ENCODE measurements at places on chromosomes 11 and 22.

DNA sequence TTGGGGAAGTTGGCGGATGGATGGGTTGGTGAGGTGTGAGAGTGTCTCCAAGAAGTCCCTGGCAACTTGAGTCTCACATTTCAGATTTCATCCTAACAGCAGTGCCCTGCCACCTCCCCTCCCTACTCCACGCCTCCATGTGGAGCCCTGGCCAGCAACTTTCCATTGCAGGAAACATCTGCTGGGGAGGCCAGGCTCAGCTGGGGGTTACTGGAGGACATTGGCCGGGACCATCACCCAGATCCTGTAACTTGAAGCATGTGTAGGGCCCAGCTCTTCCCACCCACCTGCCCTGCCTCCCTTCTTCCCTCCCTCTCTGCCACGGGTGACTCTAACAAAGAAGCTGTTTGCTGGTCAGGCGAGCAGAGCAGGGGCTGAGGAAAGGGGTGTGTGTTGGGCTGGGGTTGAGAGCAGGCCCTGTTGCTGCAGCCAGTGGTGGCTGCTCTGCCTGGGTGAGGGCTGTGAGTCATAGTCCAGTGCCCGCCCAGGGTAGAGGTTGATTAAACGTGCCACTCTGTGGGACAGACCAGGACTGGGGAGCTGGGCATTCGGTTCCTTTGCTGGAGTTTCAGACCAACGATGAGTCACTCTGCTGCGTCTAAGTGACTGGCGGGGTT lies 64.0 kb downstream of the SCN3B start:
- no peak for DNase-seq

DNA sequence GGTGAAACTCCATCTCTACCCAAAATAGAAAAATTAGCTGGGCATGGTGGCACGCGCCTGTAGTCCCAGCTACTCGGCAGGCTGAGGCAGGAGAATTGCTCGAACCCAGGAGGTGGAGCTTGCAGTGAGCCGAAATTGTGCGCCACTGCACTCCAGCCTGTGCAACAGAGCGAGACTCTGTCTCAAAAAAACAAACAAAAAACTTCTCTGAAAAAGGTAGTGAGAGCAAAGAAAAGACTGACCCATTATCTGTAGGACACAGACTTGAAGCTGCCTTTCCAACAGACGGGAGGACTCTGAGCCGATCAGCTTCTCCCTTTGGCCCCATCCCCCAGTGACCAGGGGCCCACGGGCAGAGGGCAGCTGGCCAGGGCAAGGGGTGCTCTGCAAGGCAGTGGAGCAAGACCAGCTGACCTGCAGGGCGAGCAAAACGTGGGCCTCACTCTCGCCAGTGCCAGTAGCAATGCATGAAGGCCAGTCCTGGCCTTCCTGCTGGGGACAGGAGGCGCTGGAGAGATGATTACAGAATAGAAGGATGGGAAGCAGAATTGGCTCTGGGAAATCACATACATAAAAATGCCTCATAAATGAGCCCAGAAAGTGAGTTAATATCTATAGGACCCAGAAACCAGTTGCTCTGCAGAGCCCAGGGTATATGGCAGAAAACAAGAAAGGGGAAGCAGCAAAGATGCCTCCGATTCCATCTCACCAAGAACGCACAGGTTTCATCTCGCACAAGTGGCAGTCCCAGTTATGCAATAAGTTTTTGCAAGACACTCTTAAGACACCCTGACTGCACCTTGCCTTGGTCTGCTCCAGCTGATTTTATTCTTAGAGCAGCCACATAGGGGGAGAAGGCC lies 2.8 kb downstream of the EHD1 start:
- DNase-seq, result no peak

DNA sequence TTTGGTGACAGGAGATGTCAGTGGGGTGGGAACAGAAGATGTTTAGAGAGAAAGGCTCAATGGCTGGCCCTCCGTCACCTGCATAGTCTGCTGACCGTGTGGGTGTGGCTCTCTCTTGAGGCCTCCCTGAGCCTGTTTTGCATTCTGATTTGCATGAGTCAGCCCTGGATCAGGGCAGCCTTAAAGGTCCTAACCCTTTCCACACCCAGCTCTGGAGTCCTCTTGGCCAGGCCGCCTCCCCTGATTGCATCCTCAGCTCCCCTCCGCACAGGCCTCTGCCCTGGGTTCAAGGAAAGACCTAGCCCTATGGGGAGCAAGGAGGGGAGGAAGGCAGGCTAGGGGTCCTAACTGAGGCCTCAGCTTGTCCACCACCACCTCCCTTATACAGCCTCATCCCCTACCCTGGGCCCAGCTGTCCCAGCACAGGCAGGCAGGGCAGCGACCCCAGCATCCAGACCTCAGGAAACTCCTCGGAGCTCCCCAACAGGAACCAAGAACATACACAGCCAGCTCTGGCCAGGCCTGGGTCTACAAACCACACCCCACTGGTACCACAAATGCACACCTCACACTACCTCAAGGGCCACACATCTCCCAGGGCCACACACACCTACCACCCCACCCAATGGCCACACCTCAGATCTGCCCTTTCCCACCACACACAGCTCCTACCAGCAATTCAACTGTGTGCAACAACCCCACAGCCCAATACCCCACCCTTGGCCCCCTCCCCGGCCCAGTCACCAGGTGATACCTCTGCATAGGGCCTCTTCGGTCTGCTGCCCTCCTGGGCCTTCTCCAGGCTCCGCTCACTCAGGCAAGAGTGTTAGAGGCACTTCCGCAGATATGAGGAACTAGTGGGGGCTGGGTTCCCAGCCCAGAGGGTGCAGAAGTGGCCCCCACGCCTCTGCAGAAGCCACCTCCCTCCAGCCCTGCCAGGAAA lies 13.7 kb downstream of the ARAP1 start:
- no peak for DNase-seq

- DNase-seq, result no peak
These were observed 20.2 kb downstream of the LMO1 start for GRCh38 chr11:8243458-8243857.

DNA sequence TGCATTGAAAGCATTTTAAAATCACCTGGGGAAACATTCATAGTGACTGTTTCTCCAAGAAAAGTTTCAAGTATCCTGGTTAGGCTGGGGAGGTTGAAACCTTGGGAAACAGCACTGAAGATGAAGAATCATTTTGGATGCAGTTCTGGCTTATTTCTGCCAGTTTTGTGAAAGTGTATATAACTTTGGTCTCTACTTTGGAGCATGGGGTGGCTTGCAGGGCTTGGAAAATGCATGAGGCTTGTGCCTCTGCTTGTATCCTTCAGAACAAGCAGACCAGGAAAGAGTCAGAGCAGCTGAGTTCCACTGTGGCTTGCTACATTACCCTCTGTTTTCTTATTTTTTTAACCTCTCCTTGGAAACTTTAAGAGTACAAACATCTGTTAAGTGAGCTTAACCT lies 19.5 kb downstream of the SLC5A12 start:
- no peak for DNase-seq

DNA sequence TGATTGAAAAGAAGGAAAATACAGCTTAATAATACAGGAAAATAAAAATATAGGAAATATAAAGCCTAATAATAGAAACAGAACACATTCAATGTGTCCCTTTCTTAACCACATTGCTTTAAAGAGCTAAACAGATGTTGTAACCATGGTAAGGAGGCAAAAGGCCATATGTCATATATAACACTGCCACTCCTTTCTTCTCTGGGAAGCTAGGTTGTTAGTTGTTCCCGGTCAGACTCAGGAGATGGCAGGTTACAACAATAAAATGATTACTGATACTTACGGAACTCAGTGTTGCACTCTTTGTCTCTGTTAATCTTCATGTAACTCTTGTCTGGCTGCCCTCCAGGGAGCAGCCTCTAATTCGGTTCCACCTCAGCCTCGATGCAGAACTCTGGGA lies 134.7 kb upstream of the PGR start:
- DNase-seq, result no peak

- DNase-seq, result no peak
These were observed 8.2 kb downstream of the ZP1 start for GRCh38 chr11:60875366-60876167.

- DNase-seq, result no peak
These were observed 2.1 kb downstream of the ADM start for GRCh38 chr11:10307022-10307399.

DNA sequence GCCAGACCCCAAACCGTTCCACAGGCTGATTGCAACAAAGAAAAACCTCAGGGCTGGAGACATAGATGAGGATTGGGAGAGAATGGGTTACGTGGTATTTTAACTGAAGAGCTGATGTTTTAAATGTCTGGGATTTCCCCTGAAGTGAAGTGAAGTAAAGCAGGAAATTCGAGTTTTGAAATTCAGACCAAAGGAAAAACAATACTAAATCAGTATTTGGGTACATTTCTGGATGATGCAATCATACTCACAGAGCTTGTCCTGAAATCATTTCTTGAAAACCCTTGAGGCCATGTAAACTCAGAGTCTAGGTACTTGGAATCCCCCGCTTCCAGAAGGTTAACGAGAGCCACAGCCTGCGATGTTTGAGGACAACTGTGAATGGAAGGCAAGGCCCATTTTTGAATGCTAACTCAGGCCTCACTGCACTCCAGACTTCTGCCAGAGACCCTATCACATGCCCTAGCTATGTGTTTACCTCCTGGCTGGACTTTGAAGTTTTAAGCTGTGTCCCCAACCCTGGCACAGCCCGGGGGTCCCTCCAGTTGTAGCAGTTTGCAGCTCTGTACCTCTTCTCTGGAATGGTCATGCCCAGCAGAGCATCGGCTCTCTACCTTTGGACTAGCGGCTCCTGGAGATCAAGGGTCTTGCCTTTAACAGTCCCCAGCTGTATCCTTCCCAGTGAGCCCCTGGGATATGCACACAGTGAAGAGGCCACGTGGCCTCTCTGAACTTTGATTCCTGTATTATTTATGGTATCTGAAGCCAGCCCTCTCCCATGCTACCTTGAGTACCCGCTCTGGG lies 5.4 kb upstream of the FTH1 start:
- DNase-seq, result no peak

GRCh38 chr11:94020777-94021481 lies at the start of gene HEPHL1:
Gene HEPHL1, plus strand, starts transcription at chr11:94021354. Its CDS starts 15 bp downstream, at chr11:94021369.
- DNase-seq, result no peak

DNA sequence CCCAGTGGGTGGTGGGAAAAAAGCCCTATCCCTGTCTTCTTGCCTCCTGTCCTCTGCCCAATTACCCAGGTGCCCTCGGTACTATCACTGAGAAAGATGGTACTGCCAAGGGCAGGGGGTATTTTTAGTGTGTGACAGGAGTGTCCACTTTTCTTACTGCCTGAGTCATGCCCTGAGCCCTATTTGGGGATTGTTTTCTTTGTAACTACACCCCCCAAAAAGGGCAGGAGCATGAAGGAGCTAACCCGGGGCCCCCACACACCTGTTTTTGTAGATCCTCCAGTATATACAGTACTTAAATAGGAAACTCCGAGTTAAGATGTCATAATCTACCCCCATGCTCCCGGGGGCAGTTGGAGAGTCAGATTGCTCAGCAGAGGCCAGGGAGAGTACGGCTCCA lies 3.8 kb downstream of the SMTNL1 start:
- DNase-seq, result no peak

GRCh38 chr11:84061726-84062125 lies 775.6 kb upstream of the CCDC90B start:
- no peak for DNase-seq

- DNase-seq, result no peak
These were observed 18.2 kb upstream of the OR6A2 start for GRCh38 chr11:6817694-6818093.

DNA sequence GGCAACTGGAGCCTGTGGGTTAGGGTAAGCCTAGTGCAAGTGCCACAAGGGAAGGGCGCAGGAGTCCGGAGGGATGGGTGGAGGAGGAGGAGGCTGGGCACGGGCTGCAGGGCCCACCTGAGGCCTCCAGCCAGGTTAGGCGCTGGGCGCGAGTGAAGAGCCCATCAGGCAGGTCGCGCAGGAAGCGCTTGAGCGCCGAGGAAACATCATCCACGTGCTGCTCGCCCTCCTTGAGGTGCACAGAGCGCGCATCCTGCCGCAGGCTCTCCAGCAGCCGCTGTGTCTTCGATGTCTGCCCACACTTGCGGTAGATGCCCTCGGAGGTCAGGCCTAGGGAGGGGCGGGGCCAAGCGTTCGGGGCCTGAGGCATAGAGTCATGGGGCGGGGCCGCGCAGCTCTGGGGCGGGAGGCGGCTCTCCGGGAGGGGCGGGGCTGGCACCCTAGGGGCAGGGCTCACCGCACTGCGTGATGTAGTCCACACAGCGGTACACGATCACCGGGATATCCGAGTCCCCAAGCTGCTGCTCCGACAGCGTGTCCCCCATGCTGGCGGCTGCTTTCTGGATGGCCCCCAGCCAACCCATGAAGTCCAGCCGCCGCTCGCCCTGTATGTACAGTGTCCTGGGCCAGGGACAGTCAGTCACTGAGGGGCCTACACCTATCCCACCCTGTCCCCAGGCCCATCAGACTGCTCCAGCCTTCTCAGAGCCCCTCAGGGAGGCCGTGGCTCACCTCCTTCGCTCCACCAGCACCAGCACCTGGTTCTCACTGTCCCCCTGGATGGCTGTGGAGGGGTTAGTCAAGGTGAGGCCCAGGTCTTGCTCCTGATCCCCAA lies 22.9 kb upstream of the PDE2A start:
- no peak for DNase-seq

GRCh38 chr22:17746916-17747315 lies 27.4 kb downstream of the BID start:
- no peak for DNase-seq

DNA sequence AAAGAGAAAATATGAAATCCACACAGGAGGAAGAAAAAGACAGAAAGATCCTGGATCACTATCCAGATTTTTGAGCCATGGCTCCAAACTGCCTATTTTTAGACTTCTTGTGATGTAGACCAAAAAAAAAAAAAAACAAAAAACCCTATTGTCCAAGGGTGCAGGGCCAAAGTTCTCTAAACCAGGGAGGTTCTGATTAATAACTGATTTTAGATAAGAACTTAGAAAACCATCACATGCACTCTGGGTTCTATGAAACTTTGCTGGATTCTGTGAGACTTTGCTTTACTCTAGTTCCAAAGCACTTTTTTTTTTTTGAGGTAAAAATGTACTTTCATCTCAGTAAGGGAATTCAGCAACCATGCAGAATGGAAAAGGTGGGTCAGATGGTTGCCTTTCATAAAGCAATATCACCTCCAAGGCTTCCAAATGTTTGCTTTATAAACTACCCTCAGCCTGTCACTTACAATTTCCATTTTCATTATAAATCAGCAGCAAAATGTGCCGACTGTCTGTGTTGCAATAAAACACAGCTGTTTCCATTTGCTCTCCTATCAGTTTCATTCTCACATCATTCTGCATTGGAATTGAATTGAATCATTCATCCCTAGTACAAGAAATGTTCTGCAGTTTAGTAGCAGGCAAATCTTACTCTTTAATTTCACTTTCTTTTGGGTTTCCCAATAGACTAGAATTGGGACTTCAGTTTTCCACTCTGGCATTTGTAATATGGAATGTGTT lies 1584.3 kb upstream of the RAG2 start:
- no peak for DNase-seq

- DNase-seq, result no peak
These were observed 12.2 kb downstream of the TXN2 start for GRCh38 chr22:36469094-36469710.

GRCh38 chr22:49768077-49768910 lies 59.4 kb downstream of the BRD1 start:
- DNase-seq, result no peak

Measured in hypothalamus (tissue), 51 donors.